Stimulated activated CD4-positive, alpha-beta T cell treated with anti-CD3 and anti-CD28 coated beads, Interleukin-12 subunit alpha, Interleukin-12 subunit beta, amount 100 ng/mL, for 24 hours (primary cell): ENCODE measurements at places on chromosomes 2 and 18.

DNA sequence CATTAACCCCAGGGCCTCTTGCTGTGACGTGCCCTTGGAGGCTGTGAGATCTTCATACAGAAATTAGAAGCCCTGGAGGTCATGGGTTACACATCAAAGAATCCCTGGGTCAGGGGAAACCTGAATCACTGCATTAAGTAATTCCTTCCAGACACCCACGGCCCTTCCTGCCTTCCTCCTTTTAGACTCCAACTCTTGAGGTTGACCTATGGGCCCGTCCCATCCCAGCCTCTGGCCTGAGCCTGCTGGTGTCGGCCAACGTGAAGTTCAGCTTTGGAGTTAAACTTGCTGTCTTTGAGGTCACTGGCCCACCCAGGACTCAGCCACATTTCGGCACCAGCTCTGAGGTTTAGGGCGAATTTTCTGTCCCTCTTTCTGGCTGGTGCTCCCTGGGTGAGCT, 198.3 kb downstream of the ACKR3 start:
- no peak for DNase-seq

DNA sequence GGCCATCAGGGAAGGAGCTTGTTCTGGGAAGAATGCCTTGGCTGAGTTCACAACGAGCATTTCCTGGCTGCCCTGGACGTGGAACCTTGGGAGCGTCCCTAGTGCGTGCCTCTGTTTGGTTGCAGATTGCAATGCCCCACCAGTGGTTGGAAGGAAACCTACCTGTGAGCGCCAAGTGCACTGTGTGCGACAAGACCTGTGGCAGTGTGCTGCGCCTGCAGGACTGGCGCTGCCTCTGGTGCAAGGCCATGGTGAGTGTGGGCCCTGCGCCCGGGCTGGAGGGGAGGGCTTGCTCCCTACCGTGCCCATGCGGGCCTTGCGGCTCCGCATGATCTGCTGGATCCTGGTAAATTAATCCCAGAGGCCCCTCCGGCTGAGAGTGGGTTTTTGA, 81.9 kb downstream of the DGKD start:
- DNase-seq = no peak

GRCh38 chr2:221517696-221518151, 54.4 kb downstream of the EPHA4 start:
- DNase-seq = peak; percentile 22

DNA sequence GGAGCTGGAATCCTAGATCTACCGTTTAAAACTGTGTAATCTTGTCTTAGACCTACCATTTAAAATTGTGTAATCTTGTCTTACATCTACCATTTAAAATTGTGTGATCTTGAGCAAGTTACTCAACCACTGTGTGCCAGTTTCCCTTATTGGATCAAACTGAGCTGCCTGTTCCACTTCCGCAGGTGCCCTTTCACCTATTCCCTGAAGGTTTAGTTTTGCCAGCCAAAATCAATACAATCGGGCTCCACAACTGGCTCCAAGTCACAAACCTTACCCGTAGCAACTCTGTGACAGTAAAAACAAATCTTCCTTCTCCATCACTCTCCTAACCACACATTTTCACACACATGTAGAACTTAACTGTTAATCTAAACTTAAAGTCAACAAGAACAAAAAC, 20.1 kb downstream of the DOCK10 start:
- no peak for DNase-seq

DNA sequence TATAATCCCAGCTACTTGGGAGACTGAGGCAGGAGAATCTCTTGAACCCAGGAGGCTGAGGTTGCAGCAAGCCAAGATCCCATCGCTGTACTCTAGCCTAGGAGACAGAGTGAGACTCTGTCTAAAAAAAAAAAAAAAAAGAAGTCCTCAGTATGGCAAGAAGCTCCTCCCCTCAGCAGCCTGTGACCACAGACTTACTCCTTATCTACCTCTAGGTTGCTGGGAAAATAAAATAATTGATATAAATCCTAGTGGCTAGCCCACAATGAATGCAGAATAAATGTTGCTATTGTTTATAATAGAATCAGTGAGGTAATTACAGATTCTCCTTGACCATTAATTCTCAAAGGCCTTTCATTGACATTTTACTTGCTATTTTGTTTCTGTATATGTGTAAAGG, 70.6 kb downstream of the IRS1 start:
- DNase-seq = no peak

DNA sequence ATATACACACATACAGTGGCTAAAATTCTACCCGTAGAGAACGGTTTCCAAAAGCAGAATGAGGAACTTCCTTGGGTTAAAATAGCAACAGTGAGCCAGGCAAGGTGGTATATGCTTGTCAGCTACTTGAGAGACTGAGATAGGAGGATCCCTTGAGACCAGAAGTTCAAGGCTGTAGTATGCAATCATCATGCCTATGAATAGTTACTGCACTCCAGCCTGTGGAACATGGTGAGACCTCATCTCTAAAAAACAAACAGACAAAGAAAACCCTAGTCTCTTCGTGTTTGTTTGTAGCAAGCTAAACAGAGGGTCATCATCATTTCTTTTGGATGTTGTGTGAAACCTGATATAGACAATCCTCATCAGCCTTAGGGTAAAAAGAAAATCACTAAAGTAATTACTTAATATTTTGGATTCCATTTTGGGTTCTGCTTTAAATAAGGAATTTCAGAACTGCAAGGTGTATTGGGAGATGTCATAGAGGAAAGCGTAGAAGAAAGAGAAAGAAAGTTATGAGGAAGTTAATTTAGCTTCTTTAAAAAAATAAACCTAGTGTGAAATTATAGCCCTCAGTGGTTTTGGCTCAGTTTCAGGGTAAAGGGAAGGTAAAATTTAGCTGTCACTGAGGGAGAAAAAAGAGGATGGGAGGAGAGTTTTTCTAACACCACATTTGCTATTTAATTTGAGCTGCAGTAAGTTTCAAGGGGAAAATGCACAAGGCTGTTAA, 46.5 kb downstream of the PLEK start:
- DNase-seq = no peak

- no peak for DNase-seq
Observed at GRCh38 chr2:215536510-215536909, 100.6 kb upstream of the FN1 start.

- no peak for DNase-seq
Observed at GRCh38 chr2:654896-655295, 22.3 kb downstream of the TMEM18 start.

- DNase-seq = no peak
Observed at GRCh38 chr2:113734185-113734584, 22.3 kb downstream of the SLC35F5 start.

DNA sequence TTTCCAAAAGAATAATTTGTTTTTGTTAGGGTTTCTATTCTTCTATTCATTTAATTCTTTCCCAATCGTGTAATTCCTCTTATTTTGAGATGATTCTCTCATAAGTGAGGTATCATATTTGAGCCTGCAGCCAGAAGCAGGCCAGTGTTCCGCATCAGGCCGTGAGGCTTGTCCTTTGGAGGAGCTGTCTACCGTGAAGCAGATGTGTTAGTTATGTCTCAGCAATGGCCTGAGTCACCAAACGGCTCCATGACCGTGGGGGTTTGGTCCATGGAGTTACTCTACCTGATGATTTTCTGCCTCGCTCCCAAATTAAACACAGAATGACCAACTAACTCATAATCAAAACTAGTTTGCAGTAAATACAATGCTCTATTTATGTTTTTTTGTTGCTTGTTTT, 64.2 kb upstream of the TMEM87B start:
- no peak for DNase-seq

DNA sequence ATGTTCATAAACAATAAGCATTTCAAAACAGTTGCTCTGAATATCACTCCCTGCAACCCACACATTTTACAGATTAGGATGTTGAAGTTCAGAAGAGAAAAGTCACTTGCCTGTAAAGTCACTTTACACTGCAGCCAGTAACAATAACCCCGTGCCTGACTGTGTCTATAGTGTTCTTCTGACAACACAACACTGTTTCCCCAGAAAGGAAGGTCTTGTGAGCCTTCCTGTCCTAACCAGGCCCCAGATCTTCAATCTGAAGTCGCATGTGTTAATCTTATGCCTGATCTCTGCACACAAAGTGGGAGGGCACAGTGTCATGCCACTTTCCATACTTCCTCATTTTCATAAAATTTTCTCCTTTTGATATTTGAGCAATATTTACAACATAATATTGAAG, 120.2 kb downstream of the FEZ2 start:
- no peak for DNase-seq

DNA sequence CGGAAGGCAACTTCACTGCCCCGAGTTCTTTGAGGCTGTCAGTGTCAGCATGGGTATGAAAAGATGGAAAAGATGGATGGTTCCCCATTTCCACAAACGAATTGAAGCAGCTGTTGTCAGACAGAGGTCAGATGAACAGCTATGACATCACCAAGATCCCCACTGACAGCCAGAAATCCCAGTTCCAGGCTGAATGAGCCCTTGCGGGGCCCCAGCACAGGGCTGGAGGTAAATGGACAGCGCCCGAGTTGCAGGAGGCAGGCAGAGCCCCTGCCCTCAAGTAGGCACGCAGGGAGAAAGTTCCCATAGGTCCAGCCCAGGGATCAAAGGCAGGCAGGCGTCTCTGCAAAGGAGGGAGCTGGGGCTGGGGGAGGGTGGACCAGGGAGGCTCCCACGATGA, 169.5 kb upstream of the AGAP1 start:
- DNase-seq = no peak

DNA sequence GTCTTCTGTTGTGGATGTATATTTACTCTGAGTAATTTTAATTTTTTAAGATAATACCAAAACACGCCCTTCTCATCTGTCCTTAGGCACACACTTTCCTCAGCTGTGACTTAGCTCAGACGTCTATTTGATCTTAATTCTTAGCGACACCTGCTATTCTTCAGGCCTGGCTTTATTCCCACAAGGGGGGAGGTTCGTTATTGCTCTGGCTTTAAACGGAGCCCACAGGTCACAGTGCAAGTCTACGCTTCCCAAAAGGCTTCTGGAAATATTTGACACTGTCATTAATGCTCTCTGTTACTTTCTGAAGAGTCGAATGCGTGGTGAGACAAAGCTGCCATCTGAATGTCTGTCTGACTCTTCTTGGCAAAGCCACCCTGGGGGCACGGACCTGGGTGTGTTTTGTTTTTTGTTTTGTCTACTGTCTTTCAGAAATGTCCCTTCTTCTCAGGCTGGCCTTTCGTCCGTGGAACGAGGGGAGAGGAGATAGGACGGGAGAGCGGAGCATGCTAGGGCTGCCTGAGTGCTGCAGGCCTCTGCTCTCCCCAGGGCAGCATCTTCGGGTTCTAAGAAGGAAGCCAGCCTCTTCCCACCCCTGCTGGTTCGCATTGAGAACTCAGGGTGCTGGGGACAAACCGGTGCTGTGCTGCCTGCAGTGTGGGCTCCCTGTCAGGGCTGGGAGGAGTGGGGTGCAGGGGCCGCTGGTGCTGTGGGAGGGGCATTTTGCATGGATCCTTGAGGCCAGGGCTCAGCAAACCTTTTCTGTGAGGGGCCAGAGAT, 61.9 kb downstream of the ASAP2 start:
- DNase-seq = no peak

DNA sequence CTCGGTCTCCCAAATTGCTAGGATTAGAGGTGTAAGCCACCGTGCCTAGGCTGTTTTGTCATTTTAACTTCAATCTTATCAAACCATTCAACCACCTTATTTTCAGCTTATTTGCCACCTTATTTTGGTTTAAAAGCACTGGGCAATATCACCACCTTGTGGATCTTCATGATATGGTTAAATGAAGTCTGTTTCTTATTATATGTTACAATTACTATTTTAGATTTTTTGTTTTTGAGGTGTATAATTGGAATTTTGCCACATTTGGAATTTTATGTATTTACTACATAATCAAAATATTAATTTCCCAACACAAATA, 43.8 kb upstream of the SCN9A start:
- DNase-seq = no peak

DNA sequence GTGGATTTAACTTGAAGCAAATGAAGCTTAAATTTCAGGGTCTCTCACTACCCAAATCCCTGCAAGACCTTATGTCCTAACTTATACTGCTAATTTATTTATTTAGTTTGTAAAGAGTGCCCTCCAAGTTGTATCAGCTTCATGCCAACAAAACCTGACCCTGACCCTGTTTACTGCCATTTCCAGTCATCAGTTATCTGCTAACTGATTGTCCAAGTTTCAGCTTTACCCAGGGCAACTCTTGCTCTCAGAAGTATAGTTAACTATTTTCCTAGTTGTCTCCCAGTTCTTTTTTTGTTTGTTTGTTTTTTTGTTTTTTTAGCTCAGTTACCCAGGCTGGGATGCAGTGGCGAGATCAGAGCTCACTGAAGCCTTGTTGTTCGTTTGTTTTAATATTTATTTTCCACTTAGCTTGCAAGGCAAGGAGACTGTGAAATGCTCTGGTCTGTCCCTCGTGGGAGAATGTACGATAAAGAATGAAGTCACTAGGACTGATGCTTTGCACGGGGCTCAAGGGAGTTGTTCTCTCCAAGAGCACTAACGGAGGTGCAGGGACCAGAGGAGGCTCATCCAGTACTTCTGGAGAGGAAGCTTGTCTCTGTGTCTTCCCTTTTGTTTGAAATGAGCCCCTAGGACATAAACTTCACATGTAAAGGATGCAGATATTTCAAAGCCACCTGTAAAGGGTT, 35.3 kb downstream of the MYOM1 start:
- no peak for DNase-seq

DNA sequence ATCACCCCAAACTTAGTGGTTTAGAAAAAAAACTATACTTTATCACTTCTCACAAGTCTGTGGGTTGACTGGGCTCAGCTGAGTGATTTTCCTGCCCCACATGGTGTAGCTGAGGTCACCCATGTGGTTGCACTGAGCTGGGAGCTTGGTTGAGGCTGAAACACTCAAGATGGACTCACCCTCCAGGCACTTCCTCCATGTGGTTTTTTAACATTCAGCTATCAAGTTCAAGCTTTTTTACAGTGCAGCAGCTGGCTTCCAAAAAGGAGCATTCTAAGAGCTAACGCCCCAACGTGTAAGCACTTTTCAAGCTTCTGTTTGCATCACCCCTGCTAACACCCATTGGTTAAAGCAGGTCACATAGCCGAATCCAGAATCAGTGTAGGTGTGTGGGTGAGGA, 105.9 kb upstream of the CREB1 start:
- no peak for DNase-seq

GRCh38 chr2:23235292-23235691, 149.7 kb upstream of the KLHL29 start:
- DNase-seq = no peak

DNA sequence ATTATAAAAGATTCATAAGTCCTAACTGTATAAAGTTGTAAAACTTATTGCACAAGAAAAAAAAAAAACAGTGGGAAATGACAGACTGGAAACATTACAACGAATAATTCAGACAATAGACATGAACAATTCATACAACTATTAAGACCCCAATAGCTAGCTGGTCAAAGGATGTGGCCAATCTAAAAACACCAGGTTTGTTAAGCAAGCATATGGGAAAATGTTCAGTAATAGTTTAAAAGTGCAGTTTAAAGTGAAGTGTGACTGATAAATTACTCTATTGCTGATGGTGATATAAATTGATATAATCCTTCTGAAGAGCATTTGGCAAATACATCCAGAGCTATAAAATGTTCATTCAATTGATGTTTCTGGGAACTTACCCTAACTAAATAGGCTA, 289.0 kb downstream of the CAMKMT start:
- DNase-seq = no peak

DNA sequence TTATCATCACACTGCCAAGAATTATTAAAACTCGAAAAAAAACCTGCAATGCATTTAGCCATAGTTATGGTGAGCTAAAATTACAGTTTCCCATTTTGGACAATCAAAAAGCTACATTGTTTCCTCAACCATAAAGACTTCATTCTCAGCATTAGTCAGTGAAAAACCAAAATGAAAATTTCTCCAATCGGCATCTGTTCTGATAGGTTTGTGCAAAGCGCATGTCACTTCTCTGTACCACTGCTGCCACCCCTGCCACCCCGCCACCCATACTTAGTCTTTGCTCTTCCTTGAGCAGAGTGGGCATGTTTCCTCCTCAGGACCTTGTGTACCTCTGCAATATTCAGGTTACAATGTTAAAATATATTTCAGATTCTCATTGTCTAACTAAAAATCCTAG, 7.1 kb upstream of the ZBTB14 start:
- no peak for DNase-seq
